ENCODE measurements at places on chromosomes 5 and 9.

- no peak for DNase-seq
Observed at GRCh38 chr5:150511578-150512367, 3.8 kb downstream of the NDST1 start.

- no peak for DNase-seq
Observed at GRCh38 chr5:53311681-53312080, 168.7 kb upstream of the FST start.

DNA sequence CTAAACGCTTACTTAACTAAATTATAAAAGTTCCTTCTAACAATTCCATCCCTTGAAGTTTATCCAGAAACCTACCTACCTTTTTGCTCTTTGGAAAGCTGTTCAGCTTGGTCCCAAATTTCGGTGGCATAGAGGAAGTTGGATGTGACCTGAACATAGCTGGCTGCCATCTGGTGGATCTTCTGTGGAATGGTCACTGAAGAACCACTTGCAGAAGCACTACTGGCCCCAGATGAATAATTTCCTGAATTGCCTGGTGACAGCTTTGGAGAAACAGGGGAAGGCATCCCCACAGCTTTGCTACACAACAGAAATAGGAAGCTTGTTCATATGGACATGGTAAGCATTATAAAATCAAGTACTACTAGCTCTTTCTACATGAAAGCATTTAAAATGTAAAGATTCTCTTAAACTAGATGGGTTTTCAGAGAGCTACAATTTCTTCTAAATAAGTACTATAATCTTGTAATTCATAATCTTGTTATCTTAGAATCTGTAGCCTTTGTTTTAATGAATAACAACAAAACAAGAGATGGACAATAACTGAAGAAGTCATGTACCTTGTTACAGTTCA is 9.9 kb downstream of the LEAP2 start:
- peak; percentile 28 for DNase-seq

DNA sequence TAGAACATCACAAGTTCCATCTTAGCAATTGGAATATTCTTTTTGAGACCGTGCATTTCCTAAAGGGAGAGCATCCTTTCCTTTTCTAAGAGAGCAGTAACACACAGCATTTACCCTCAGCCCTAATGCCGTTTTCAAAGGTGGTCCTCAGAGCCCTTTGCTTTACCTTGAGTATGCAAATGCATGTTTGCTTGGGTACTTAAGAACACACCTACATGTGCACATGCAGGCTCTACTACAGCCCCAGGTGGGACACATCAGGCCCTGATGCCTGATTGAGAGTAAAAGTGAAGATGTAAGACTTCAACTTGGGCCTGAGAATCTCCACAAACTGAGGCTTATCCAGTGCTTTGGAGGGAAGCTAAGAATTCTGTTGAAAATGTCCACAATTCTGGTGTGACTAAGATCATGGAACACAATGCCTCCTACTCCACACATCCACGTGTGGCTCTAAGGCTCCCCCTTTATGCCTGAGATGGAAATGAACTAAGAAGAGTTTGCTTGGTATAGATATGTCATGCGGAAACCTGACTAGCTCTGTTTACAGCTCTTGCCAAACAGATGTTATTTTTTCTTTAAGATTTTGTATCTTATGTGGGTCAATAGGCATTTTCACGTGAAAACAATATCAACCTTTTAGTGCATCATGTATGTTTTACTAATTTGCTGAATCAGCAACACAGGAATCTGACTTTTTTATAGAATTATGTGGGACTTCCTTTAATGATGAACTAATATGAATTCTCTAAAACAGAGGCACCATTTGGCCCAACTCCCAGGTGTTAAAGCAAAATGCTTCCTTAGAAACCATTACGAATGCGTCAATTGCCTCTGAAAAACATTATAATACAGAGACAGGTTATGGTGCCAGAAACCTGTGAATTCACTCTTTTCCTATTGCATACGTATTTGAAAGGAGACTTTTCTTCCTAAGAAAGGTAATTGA is 48.9 kb upstream of the SLC2A8 start:
- DNase-seq, result no peak

Measured in SIG-M5 (cell line).